ENCODE measurements at places on chromosomes 5 and 9.
A peak's percentile ranks its signal among the peaks of the same experiment; 100 is the strongest.

DNA sequence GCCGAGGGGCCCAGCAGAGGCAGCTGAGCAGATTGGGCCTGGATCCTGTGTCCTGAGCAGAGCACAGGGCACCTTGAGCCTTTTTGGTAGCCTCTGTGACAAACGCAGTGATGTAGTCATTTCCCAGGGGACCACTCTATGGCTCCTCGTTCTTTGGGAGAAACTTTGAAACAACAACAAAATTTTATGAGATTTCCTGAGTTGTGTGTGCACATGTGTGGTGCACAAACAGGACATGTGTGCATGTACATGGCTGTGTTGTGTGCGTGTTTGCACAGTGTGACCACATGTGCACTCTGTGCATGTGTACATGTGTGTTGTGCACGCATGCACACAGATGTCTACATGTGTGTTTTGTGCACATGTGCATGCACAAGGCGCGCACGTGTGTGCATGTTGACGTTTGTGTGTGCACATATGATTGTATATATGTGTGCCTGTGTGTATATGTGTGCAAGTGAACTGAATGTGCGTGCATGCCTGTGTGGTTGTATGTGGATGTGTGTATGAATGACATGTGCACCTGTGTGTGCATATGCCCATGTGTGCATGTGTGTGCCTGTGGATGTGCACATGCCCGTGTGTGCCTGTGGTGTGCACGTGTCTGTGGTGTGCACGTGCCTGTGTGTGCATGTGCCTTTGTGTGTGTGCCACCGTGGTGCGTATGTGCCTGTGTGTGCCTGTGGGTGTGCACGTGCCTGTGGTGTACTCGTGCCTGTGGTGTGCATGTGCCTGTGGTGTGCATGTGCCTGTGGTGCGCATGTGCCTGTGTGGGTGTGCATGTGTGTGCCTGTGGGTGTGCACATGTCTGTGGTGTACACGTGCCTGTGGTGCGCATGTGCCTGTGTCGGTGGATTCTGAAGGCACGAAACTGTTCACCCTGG is 221.6 kb downstream of the CACNA1B start:
- DNase-seq, result no peak

DNA sequence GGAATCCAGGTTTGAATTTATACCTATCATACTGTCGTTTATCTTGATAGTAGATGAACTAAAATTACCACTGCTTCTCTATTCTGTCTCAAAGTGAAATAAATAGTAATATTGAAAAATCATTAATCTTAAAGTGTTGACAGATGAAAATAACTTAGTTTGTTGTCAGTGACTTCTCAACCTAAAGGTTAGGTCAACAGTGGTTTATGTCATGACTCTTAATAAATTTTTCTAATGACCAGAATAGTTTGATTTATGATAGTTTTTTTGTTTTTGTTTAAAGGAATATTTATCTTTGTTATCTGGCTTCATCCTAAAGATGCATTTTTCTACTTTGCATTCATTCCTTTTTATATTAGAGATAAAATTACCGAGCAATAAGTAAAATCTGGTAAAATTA is 81.1 kb downstream of the SLF1 start:
- no peak for DNase-seq

- DNase-seq, result no peak
These were observed 3.8 kb downstream of the ZFAND5 start for GRCh38 chr9:72361217-72361616.

DNA sequence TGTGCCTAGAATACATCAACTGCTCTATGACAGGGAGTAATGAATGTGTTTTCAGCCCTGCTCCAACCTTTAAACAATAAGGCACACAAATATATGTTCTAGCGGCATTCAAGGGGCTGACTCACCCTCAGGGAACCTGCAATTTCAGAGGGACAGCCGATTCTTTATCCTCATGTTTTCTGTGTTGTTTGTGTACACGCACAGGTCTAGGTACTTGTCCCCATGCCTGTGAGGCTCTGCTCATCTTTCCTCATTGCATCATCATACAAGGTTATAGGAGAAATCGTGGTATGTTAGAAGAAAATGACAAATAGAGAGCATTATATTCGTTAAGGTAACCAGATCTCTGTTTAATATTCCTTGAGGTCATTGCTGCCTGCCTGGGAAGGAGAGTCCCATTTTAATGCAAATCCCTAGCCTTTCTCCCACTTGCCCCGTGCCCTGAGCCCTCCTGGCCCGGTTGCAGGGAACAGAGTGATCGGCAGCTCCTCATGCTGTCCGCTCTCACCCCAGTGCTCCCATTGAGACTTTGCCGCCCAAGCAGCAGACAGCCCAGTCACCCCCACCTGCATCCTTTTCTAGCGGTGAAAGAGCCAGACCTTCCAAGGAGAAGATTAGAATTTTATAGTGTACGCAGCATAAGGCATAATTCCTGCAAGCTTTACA is 14.6 kb downstream of the MAP1B start:
- no peak for DNase-seq

DNA sequence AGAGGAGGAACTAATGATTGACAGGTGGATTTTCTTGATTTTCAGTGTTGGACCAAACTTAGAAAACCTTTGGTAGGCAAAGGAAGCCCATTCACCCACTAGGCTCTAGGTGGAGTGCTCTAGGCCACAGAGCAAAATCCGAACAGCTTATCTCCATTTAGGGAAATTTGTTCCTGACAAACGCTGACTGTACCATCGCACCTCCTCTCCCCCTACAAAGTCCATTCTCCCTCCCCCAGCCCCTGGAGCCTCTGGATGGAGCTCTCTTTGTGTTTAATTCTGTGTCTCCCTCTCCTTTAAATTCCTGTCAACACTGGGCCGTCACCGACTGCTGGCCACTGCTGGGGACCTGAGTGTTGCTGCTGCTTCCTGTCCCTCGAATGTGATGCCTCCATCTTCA is 350.1 kb upstream of the IRX2 start:
- DNase-seq, result no peak

- no peak for DNase-seq
These were observed 61.0 kb downstream of the PRDM6 start for GRCh38 chr5:123150089-123150488.

DNA sequence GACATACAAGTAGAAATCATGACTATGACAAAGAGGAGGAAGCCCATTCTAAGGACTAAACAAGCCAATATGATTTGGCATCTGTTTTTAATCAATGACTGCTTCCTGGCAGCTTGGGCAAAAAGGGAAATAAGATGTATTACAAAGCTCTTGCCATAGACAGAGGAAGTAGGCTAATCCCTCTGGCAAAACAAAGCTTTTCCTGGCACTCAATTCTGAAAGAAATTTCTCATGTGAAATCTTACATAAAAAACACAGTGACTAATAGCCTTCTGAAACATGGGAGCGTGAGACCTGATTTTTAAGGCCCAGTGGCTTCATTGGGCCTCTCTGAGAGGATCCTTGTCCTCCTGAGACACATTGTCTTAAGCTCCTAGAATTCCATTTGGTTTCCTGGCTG is 93.6 kb downstream of the COL23A1 start:
- no peak for DNase-seq

DNA sequence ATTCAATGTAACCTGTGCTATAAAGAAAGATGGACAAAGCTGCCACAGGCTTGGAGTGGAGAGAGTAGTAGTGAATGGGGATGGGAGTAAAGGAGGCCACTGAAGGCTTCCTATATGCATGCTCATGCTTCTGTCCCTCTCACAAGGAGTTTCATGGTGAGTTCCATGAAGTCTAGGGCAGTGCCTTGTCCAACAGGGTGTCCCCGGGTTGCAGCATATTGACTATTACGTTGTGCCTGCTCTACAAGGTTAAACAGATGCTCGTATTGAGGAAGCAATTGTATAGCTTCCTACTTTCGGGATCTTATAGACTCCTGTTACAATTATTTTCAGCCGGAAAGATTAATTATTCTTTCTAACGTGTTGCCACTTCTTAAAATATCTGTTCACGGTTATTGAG is 129.1 kb upstream of the PIK3R1 start:
- no peak for DNase-seq

GRCh38 chr5:176860381-176860780 is 38.8 kb downstream of the HK3 start:
- no peak for DNase-seq

DNA sequence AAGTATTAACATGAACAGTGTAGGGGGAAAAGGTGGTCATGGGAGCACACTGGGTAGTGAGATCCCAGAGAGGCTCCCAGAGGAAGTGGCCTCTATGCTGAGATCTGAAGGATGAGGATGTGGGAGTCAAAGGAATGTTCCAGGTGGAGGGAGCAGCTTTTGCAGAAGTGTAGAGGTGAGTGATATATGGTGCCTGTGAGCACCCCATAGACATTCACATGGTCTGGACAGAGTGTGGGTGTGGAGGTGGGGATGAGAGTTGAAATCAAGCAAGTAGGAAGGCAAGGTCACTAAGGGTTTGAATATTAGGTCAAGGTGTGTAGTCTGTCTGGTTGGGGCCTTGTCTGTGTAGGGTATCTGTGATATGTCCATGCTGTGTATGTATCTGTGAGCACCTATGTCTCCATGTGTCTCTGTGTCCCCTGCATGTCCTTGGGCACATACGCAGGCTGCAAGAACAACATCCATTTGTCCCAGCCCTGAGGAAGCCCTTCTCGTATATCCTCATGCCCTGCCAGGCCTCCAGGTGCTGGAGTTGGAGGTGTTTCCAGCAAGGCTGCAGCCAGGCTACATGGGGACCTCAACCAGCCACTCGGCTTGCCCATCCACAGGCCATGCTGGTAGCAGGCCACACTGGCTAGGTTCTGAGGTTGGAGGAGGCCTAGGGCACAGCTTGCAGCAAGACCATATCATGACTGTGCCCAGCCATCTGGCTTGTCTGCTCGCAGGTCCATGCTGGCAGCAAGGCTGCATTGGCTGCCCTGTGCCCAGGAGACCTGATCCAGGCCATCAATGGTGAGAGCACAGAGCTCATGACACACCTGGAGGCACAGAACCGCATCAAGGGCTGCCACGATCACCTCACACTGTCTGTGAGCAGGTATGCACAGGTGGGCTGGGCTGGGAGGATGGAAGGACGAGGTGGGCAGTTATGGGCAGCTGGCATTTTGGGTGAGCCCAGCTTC is 4.7 kb downstream of the PDLIM4 start:
- no peak for DNase-seq

DNA sequence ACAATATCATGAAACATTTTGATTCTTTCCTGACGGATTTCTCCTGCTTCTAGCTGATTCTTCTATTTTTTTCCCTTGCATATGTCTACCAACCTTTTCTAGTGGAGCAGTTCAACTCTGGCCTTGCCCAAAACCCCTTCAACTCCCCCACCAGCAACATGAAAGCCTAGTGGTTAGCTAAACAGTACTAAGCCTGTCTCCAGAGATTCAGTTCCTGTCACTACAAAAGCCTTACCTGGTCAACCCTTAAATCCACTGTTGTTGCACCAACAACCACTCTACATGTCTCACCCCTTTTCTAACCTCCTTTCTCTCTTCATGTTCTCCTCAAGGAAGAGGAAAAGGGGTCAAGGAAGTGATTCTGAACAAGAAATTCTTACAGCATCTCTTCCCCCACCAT is 74.8 kb upstream of the PIK3R1 start:
- no peak for DNase-seq

DNA sequence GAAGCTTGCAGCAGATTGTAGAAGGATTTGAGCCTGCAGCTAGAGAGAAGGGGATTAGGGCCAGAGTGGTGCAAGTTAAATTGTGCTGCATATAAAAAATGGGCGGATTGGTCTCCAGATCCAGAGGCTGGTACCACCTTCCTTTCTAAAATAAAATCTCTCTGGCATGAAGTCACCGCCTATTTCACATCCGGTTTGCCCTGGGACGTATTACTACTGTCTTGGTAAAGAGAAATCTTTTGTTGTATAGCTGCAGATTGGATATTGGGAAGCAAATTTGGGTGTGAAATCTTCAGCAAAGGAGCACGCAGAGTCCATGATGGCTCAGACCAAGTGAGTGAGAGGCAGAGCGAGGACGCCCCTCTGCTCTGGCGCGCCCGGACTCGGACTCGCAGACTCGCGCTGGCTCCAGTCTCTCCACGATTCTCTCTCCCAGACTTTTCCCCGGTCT is at the start of gene GABRA1:
Gene GABRA1, plus strand, starts transcription at position 180 of the 451 bp plus-strand sequence. CDS start 2,691 bp downstream, outside the sequence.
- DNase-seq, result no peak

GRCh38 chr9:38008168-38009034 is 60.6 kb downstream of the SHB start:
- DNase-seq, result peak; percentile 92

DNA sequence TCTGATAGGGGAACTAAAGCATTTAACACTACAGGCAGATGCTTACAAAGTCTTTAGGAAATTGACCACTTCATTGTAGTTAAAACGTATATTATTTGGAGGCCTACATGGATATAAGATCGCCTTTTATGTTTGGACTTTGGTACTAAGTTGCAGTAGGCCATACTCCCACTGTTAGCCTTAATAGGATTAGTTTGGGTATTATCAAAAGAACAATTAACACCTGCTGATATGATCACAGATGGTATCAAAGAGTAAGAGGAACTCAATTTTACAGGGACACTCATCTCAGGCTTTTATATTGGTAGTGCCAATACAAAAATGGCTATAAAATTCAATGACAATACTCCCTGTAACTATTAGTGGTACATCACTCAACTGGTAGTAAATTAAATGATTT is 1183.0 kb downstream of the MAT2B start:
- no peak for DNase-seq

- DNase-seq, result no peak
These were observed 23.5 kb upstream of the SAP30L start for GRCh38 chr5:154422298-154422697.

- no peak for DNase-seq
These were observed 552.4 kb upstream of the DAB2 start for GRCh38 chr5:39977066-39977655.

DNA sequence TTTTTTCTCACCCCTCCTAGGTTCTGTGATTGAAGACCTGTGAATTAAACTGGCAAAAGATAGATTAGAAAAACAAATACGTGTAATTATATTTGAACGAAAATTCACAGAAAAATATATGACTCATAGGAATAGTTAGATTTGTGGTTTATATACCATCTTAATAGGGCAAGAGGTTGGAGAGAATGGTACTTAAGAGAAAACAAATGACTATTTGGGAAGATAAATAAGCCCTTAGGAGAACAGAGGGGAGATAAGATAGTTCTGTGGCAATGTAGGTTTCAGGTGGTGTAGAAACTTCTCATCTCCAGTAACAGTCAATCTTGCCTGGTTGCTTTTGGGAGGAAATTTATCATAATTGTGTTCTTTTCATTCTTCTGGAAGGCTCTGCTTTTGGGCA is 122.0 kb downstream of the PRDM9 start:
- no peak for DNase-seq

DNA sequence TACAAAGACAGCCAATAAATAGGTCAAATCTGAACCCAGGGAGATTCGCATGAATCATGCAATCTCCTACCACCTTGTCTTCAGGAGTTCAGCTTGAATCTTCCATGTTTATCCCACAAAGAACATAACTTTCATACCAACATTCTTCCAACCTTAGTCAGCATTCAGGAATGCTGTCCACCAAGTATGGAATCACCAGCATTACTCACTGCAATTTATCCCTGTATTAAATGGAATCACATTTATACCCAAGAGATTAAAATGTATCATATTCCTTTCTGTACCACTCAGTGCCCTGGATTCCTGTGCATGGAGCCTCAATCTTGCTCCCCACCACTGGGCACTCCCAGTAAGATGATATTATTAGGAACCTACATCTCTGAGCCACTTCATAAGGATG is 162.6 kb downstream of the GLIS3 start:
- DNase-seq, result peak; percentile 95
